H7 (cell line): ENCODE measurements at places on chromosomes 3 and 15.

- DNase-seq, result no peak
Observed at GRCh38 chr3:68977486-68978167, 35.9 kb downstream of the EOGT start.

DNA sequence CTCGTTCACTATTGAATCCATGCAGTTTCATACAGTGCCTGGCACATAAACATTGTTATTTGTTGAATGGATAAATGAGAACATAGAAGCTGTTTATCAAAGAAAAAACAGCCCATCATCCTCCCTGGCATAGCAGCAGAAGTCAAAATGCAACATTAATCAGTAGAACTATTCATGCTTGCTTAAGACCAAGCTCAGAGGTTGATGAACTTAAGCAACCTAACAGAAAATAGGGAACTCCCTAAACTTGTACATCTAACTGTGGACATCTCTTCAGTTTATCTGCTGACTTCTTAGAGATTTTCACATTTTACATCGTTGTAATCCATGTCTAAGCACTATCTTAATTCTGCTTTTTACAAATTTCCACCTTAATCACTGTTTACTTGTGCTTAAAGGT is 29.2 kb downstream of the SENP8 start:
- DNase-seq, result no peak

DNA sequence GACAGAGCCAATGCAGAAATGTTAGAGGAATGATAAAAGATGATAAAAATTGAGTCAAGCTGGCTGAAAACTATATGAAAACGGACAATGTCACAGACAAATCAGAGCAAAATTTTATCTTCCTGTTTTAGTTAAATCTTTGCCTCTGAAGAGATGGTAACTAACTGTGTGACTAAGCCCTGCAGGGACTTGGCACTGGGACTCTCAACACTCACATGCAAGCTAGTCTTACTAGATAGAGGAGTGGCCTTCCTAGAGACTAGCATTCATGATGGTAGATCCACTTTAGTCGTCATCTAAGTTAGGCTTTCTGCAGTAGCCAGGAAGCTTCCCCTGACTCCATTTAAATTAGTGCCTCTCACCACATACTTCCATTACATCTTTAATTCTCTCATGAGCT is 4.1 kb downstream of the CCDC191 start:
- no peak for DNase-seq

GRCh38 chr3:43203022-43203421 is 83.3 kb upstream of the SNRK start:
- DNase-seq, result no peak

DNA sequence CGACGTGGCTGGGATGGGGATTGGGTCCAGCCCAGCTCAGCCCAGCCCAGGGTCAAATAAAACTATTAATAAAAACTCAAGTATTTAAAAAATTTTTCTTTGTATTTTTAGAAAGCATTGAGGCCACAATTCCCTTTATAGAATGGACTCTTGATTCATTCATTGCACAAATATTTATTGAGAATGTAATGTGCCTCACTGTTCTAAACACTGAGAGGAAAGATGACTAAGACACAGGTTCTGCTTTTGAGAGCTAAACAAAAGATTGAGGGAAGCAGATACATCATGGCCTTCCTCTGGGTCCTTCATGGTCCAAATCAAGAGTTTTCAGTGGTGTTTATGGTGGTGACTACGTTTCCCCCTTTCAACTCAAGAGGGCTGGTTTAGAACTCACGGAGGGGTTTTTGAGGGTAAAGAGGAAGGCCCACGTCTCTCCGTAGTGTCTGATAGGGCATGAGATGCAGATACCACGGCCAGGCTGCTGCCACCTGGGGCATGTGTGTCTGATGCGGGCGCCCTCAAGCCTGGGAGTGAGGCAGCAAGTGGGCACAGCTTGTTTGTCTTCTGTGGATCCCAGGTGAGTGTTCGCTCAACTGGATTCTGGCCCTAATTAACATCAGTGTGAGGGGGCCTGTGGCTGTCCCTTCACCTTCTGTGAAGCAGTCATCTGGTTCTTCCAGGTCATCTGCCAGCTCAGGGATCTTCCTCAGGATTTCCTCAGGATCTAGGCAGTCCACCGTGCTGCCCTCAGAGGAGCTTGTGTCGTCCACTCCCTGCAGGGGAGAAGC is 73.5 kb upstream of the SCN5A start:
- no peak for DNase-seq

- no peak for DNase-seq
Observed at GRCh38 chr3:131036200-131036816, 9.6 kb downstream of the NEK11 start.

- DNase-seq, result no peak
Observed at GRCh38 chr3:45596290-45596791, 1.8 kb downstream of the LIMD1 start.

DNA sequence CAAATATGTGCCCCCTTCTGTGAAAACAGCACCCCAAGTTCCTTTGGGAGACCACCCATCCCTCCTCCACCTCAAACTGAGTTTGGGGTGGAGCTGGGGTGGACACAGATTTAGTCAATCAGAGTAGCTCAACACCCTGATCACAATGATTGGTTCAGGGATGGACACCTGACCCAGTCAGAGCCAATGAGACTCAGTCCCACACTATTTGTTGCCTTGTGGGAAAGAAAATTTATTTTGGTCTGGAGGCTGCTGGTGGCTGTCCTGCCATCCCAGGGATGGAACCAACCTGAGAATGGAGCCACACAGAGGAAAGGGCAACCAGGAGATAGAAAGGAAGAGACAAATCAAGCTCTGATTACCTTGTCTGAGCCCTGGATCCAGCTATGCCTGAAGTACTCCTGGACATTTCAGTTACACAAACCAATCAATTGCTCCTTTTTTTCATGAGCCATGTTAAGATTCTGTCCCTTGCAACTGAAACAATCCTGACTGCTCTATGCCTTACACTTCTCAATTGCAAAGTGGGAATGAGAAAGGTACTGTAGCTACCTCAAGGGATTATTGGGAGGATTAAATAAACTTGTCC is 10.6 kb downstream of the DNASE1L3 start:
- no peak for DNase-seq

DNA sequence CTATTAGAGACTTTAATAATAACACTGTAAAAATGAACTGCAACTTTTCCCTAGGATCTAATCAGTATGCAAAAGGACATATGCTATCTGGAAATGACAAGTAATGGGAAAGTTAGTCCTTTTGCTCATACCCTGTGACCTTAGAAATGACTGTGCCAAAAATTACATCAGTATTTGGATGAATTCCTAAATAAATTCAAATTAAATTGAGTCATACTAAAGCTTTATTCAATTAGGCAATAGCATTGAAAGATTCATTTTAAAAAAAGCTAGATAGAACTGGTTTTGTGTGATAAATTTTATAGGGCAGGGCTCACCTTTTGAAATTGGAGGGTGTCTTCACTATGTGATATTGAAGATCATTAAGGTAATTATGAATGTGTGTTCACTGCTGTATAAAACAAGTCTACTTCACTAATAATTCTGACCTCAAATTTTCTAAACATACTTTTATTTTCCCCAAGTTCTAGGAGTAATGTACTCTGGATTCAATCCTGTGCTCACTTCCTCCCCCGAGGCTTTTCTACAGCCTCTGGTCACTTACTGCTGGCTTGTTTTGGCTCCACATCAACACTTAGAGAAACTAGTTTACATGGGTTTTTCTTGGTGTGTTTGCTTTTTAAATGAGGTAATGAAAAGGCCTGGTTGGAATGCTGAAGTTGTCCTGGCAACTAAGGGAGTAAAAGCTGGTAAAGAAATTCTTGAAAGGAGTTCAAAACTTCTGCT is 44.4 kb upstream of the SPTSSB start:
- DNase-seq, result no peak

DNA sequence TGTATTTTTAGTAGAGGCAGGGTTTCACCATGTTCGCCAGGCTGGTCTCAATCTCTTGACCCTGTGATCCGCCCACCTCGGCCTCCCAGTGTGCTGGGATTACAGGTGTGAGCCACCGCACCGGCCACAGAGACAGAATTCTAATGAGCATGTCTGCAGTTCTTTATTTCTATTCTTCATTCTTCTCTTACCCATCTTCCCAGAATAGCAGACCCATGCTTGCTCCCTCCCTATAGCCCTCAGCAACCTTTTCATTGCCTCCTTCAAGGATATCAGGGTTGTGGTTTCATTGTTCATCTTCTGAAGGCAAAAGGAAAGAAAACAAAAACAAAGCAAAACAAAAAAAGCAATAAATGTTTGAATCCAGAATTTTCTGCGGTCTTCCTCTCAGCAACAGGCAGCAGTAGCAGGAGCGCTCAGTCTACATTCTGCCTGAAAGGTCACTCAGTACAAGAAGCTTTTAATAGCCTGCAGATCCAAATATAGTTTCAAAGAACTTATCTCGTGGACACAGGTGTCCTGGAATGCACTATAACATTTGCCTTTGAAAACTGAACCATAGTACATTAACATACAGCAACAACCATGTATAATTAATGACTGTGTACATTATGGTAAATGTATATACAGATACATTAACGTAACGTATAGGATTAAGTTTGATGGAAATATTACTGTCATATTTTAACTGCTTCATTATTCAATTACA is at the start of gene SMCO1:
Gene SMCO1, minus strand, starts transcription at position 434 of the 709 bp plus-strand sequence. Its CDS starts 137 bp downstream, at position 297.
- DNase-seq, result no peak

GRCh38 chr15:68894208-68894607 is 36.1 kb upstream of the SPESP1 start:
- no peak for DNase-seq

DNA sequence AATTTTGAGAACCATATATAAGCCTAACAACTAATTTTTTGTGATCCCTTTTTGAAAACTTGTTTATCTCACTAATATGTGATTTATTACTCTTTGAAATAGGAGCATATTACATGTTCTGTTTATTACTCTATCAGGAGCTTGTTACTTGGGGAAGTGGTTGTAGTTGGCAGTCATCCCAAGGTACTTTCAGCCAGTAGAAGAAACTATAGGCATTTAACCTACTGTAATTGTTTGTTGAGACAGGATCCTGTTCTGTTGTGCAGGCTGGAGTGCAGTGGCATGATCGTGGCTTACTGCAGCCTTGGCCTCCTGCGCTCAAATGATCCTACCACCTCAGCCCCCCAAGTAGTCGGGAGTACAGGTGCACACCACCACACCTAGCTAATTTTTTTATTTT is 195.6 kb downstream of the TCF12 start:
- no peak for DNase-seq

DNA sequence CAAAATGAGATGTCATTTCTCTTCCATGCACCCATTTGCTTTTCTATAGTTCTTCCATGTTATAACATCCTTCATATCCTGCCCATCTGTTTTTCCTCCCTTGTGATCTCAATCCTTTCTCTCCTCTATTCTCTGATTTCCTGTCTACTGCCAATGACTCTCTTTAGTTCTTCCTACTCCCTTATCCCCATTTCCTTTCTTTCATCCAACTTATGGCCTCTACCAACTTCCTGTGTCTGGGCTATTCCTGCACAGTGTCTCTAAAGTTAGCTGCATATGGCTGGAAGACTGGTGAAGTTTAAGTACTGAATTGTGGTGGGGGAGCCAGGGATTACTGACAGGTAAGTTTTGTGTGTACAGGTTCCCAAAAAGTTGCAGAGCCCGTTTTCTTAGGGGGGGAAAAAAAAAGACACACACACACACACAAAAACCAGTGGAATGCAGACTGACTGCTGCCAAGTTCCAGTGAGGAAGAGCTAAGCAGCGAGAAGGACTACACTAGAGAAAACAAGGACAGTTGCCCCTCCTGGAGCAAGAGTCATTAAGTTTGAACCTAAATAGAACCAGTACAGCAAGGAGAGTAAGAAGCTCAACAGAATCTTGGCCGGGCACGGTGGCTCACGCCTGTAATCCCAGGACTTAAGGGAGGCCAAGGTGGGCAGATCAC is 28.8 kb downstream of the XRN1 start:
- no peak for DNase-seq

- no peak for DNase-seq
Observed at GRCh38 chr15:99306694-99307338, 55.5 kb downstream of the LRRC28 start.

DNA sequence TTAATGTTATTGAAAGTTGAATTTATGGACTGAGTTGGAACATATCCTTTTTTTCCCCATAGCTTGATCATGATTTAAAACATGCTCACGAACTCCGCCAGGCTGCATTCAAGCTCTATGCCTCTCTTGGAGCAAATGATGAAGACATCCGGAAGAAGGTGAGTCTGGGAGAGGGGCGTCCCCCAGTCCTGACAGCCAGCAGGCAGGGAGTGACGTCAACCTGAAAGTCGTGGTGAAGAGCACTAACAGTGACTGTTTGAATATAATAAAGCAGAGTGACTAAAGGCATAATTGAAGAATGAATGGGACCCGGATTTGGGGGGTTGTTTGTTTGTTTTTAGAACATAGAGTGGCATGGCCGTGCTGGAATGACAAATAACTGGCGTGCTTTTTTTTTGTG is 57.9 kb downstream of the ARMC8 start:
- no peak for DNase-seq

GRCh38 chr15:52716536-52716935 is 37.3 kb upstream of the ATOSA start:
- DNase-seq, result no peak

- no peak for DNase-seq
Observed at GRCh38 chr3:105042586-105042985, 324.1 kb upstream of the ALCAM start.

DNA sequence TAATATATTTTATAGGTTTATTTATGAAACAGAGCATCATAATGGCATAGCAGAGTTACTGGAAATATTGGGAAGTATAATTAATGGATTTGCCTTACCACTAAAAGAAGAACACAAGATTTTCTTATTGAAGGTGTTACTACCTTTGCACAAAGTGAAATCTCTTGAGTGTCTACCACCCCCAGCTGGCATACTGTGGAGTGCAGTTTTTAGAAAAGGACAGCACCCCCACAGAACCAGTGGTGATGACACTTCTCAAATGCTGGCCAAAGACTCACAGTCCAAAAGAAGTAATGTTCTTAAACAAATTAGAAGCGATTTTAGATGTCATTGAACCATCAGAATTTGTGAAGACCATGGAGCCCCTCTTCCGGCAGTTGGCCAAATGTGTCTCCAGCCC is 58.1 kb downstream of the DNAH1 start:
- DNase-seq, result no peak

DNA sequence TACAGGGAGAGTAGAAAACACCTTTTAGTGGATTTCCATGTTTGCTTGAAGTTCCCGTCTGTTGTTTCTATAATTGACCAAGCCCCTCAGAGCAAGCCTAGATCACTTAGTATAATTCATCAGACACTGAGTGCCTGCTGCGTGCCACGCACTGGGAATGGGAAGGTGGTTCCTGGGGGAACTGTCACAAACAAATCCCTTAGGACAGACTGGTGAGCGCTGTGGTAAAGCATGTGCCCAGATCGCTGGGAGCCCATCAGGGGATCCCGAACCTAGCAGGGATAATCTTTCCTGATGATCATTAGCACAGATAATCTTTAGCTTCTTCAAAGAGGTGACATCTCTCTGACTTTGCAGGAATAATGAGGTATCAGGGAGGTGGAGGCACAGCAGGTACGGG is 9.6 kb downstream of the MRPS11 start:
- DNase-seq, result no peak

DNA sequence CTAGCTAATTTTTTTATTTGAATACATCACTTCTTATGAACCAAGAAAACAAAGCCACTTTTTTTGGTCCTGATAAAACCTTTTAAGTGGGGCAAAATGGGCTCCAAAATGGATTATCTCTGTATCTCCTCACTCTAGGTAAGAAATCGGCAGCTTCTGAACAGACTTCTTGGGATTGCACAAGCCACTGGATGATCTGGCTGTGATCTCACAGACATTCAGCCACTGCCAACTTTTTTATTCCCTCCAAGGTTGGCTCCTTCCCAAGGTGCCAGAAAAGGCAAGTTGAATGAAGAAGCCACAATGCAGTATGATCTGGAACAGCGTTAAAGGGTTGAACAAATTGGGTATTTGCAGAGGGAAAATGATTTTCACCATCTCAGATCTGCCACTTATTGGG is 73.2 kb downstream of the PRICKLE2 start:
- DNase-seq, result no peak

- DNase-seq, result no peak
Observed at GRCh38 chr3:178583963-178584575, 47.8 kb downstream of the KCNMB2 start.
